Glomerular endothelial cell (primary cell): ENCODE measurements at places on chromosomes 16 and 17. TPM values are rescaled to one million over a fixed set of nuclear protein-coding genes. Genes with fewer than 3 reads are reported as not detected.

Gene SLC5A11
- 0.29 TPM in 1 of 2 replicates, not detected in the other for total RNA-seq

Gene PRAC1
- total RNA-seq: not detected in 2 replicates

Gene RAB26
- total RNA-seq: 0.48 and 1.3 TPM in 2 replicates

Gene OTOP3
- total RNA-seq: not detected in 2 replicates

- no peak for DNase-seq
These were observed 26.5 kb downstream of the HEATR9 start for GRCh38 chr17:35842239-35842638.

- DNase-seq: no peak
These were observed 7.9 kb upstream of the MRC2 start for GRCh38 chr17:62619417-62620155.

DNA sequence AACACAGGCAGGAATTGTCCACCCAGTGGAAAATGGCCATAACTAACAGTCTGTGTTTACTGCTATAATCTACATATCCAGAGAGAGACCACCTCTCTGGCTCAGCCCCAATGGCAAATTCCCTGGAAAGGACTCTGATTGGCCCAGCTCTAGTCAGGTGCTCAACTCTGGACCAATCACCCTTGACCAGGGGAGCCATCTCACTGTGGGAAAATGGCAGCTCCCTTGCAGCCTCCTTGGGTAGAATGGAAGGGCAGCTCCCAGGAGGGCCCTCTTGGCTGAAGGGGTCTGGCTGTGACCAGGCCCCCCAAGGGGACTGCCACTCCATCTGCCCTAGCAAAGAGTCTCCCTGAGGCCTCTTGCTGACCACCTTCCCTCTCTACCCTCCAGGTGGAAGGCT is 3.1 kb downstream of the ALOX15B start:
- no peak for DNase-seq

GRCh38 chr17:41446806-41447205 is 6.0 kb upstream of the KRT38 start:
- no peak for DNase-seq

GRCh38 chr16:5490499-5490898 is 392.9 kb upstream of the EEF2KMT start:
- DNase-seq: no peak

- DNase-seq: no peak
These were observed 16.7 kb downstream of the IGFBP4 start for GRCh38 chr17:40459636-40460603.

DNA sequence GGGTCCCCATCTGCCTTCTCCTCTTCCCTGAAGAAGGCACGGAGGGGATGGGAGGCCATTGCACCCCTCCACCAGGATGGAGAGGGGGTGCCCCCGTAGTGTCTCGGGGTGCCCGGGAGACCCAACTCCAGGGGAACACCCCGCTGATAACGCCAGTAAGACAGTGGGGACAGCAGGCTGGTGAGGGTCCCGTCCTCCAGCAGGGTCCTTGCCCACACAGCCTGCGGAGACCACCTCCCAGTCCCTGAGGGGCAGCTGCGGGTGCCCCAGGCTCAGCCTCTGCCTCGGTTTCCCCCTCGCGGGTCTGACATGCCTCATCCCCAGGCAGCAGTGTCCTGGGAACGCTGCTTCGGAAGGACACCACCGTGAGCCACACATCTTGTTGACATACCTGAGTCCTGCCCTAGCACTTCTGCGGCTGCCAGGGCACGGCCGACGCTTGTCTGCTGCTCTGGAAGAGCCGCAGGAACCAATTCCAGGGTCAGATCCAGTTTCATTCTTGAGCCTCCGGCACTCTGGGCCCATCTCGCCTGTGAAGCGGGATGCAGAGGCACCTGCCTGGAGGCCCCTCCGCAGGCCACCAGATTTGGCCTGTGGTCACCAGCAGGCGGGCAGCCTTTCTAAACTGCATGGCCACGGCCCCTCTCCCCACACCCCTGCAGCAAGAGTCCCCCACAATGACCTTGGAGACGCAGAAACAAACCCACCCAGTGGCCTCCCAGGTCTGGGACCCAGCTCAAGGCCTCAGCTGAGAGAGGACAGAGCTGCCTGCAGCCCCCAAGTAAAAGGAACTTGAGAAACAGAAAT is 39.9 kb upstream of the ZC3H18 start:
- no peak for DNase-seq

DNA sequence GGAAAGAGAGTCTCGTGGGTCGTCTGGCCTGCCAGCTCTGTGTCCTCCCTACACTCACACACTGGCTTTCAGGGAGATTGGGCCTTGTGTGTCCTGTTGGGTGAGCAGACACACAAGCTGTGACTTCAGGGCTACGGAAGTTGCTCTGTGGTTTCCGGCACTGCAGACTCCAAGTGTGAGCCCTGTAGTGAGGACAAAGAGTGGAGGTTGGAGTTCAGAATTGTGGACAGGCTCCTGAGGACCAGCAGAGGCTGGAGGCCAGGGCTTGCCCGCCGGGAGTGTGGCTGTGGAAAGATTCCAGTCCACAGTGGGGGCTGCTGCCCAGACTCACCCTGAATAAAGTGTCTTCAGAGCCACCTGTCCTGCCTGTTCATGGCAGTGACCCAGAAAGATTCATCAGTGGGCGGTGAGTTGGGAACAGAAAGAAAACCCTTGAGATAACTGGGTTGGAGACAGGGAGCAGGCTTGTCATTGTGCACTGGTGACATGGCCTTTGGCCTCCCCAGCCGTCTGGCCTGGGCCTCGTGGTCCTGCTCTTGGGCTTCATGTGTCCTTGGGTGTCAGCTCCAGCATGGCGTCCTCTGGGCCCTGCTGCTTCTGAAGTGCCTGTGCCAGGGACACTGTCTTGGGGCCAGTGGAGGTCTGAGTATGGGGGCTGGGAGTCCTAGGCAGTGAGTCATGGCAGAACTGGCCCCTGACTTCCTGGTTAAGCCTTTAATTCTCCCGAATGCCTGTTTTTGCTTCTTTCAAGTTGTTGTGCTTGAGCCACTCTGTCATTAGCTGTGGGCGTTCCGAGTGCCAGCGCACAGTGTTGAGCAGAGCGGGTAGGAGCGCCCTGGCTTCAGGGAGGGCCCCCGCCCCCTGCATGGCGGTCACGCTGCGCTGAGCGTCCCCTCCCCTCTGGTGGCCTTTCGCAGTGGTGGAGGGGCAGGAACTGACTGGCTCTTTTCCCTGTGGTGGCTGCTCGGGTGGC is 19.9 kb upstream of the ZNF750 start:
- no peak for DNase-seq

DNA sequence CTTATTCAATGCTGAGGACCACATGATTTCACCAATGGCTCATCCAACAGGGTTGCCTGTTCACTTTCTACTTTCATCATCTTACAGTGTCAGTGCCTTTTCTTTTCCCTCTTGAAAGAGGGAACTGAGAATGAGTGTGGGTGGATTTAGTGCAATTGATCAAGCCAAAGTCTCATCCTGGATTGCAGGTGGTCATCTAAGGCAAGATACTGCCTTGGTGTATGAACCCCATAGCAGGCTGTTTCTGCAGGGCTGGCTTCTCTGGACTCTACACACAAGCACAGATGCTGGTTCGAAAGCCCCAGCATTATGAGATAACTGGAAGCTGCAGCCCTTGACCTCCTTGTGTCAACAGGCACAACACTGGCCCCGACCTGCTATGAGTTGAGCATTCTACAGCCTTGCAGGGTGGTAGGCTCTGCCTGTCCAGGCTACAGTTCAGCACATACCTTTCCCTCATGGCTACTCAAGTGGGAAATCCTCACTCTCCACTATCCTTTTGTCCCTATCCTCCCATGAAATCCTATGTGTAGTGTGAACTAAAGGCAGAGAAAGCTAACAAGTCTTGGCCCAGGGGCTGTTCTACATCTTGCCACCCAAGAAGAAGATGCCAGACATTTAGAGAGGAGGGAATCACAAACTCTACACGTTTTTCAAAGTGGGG is 358.7 kb downstream of the SLC39A11 start:
- DNase-seq: no peak

- no peak for DNase-seq
These were observed 24.4 kb upstream of the SEC14L1 start for GRCh38 chr17:77116371-77116860.
